ENCODE measurements at places on chromosomes 4 and X.

- H3K4me1 ChIP-seq: no peaks in the 10 kb centered on the region
- H3K36me3 ChIP-seq: no peaks in the 10 kb centered on the region
- H3K27ac ChIP-seq: no peak overlapping the region
- DNase-seq: no peak
- no peaks in the 10 kb centered on the region for H3K27me3 ChIP-seq
Observed at GRCh38 chr4:137651128-137651527, 118.8 kb upstream of the PCDH18 start.

- peaks cover 16% of the 10 kb centered on the region for H3K36me3 ChIP-seq
- no peaks in the 10 kb centered on the region for H3K27me3 ChIP-seq
- peaks cover 91% of the 10 kb centered on the region for H3K4me1 ChIP-seq
- H3K4me3 ChIP-seq: no peak overlapping the region
- H3K27ac ChIP-seq: peak overlapping the region; percentile 88
Observed at GRCh38 chr4:2482693-2483092, 13.8 kb downstream of the RNF4 start.

DNA sequence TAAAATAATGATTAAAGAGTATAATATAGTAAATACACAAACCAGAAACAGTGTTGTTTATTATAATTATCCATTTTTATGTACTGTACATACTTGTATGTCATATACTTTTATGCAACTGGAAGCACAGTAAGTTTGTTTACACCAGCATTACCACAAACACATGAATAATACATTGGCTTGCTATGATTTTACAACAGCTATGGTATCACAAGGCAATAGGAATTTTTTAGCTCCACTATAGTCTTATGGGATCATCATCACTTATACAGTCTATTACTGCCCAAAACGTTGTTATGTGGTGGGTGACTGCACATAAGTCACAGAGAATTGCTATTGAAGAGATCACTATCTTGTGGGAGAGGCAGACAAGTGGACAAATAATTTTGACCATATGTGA, 1.8 kb upstream of the PF4V1 start:
- peaks cover 5% of the 10 kb centered on the region for H3K27me3 ChIP-seq
- no peak for DNase-seq
- H3K4me3 ChIP-seq: no peak overlapping the region
- no peaks in the 10 kb centered on the region for H3K36me3 ChIP-seq

DNA sequence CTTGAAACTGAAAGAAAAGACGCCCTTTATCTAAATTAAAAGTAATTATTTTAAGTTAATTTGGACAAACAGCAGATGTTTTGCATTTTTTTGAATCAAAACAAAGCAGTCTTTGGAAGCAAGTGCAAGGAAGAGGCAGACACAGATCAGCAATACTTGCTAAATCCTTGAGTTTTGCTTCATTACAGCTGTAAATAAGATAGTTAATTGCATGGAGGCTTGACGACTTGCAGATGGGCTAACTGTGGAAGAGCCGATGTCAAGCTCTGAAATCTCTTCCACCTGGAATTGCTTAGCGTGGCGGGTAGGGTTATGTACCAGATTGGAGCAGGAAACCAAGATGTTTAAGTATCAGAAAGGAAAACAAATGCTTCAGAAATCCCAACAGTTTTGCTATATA, 148.8 kb downstream of the POLA1 start:
- no peak for DNase-seq
- H3K27ac ChIP-seq: no peak overlapping the region
- H3K36me3 ChIP-seq: peaks cover 14% of the 10 kb centered on the region
- H3K4me1 ChIP-seq: no peaks in the 10 kb centered on the region
- no peaks in the 10 kb centered on the region for H3K27me3 ChIP-seq

DNA sequence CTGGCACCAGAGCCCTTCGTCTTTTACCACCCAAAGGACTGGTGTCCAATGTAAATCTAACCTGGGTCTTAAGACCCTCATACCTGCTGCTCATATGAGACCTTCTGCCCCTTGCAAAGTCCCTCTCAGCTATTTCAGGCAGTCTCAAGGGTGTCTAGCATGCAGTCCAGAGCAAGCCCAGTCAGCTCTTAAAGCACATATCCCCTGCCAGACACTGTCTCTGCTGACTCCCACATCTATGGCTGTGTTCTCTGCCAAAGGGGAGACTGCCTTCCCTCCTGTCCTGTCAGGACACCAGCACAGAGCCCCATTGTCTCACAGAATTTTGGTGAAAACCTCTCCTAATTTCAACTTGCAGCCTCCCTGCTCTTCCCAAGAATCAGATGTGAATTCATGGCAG, 118.5 kb downstream of the PARM1 start:
- H3K36me3 ChIP-seq: no peaks in the 10 kb centered on the region
- no peaks in the 10 kb centered on the region for H3K4me1 ChIP-seq
- H3K27ac ChIP-seq: no peak overlapping the region
- peaks cover 2% of the 10 kb centered on the region for H3K27me3 ChIP-seq
- H3K4me3 ChIP-seq: no peak overlapping the region

DNA sequence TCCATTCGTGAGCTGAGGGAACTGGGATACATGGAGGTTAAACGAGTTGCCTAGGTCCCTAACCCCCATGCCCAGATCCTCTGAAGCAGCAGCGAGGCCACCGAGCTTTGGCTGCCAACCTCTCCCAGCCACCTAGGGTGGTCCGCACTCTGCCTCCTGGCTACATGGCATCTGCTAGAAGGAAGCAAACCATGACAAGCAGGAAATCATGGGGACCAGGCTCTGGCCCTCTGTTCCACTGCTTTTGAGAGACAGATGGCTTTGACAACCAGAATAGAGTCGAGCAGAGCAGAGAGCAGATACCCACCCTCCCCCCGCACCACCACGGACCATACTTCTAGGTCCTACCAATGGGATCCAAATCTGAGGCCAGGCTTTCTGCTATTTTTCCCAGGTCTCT, 37.5 kb upstream of the NKRF start:
- no peak overlapping the region for H3K27ac ChIP-seq
- no peak overlapping the region for H3K4me3 ChIP-seq
- DNase-seq: no peak
- H3K36me3 ChIP-seq: peaks cover 21% of the 10 kb centered on the region
- H3K27me3 ChIP-seq: no peaks in the 10 kb centered on the region

- no peaks in the 10 kb centered on the region for H3K27me3 ChIP-seq
- H3K36me3 ChIP-seq: peaks cover 9% of the 10 kb centered on the region
- no peak for DNase-seq
- peaks cover 34% of the 10 kb centered on the region for H3K4me1 ChIP-seq
Observed at GRCh38 chrX:155611302-155611701, 1.4 kb downstream of the TMLHE start.
